ENCODE measurements at places on chromosomes 16 and 17. TPM values are rescaled to one million over a fixed set of nuclear protein-coding genes. Genes with fewer than 3 reads are reported as not detected.

Gene CLEC3A
- not detected for total RNA-seq

Gene ACSM5
- 0.78 TPM for total RNA-seq

DNA sequence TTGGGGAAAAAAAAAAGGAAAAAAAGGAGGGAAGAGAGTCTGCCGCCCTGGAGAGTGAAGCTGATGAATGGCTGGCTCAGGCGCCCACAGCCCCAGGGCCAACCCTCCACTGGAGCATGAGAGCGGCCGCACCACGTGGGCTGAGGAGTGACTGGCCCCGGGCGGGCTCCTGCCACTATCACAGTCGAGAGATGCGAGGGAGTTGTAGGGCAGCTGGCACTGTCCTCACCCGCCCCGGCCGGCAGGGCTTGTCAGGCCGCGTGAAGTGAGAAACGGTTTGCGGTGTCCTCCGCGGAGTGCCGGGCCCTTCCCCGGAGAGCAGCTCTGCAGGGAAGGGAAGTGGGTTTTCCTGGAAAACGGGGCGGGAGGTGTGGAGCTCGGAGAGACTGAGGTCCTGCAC lies 45.9 kb downstream of the JPH3 start:
- no peak for DNase-seq

- no peak for DNase-seq
Observed at GRCh38 chr17:10219193-10219592, 20.8 kb upstream of the GAS7 start.

- DNase-seq, result no peak
Observed at GRCh38 chr16:11169641-11170040, 86.4 kb downstream of the SOCS1 start.

- DNase-seq, result no peak
Observed at GRCh38 chr16:56320811-56321558, 104.4 kb downstream of the AMFR start.

DNA sequence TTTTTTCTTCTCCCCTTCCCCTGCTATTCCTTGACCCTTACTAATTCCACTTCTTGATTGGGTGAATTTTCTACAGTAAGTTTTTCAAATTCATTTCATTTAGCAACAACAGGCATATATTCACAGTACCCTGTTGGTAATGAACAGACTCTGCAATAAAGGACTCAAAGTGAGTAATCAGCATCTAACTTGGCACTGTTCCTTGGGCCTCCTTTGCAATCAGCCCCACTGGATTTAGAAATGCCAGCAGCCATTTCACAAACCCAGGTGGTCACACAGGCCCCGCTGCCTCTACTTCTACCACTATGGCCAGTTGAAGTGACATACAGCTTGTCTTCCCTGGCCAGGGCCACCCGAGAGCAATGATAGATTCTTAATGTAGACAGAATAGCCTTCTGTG lies 113.8 kb downstream of the CYB561 start:
- no peak for DNase-seq

DNA sequence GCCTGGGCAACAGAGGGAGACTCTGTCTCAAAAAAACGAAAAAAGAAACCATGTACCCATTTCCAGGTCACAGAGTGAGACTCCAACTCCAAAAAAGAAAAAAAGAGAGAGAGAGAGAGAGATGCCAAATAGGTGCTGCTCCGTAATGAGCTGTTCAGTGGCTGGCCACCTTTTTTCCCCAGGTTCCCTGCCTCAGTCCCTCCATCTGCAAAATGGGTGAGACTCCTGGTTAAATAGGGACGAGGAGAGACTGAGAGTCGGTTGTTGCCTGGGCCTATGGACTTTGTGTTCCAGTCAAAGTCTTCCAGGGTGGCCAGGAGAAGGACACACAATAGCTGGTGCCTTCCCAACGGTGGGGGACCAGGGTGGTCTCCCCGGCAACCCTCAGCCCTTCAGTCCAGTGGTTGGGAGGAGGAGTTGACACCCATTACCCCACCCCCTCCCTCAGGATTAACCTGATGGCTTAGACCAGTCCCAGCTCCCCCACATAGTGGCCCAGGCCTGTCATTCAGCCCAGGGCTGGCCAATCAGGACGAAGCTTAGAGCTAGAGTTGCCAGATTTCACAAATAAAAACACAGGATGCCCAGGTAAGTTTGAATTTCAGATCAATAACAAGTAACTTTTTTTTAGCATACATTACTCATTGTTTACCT lies 258.2 kb downstream of the PARN start:
- no peak for DNase-seq

Data from occipital lobe (tissue), 3 donors.